ENCODE measurements at places on chromosomes 12 and 14. TPM values are rescaled to one million over a fixed set of nuclear protein-coding genes. Genes with fewer than 3 reads are reported as not detected.

Gene SCNN1A
- total RNA-seq, result 1.3 TPM

Gene CMA1
- not detected for total RNA-seq

Gene ADAM20
- total RNA-seq, result 0.95 TPM

Gene RPL10L
- total RNA-seq, result not detected

Gene DCD
- not detected for total RNA-seq

Gene SIX6
- total RNA-seq, result not detected

GRCh38 chr12:40907115-40907527 is 214.9 kb downstream of the CNTN1 start:
- DNase-seq, result peak; percentile 36

GRCh38 chr14:24224618-24225071 is 7.5 kb downstream of the NEDD8 start:
- peak; percentile 95 for DNase-seq

DNA sequence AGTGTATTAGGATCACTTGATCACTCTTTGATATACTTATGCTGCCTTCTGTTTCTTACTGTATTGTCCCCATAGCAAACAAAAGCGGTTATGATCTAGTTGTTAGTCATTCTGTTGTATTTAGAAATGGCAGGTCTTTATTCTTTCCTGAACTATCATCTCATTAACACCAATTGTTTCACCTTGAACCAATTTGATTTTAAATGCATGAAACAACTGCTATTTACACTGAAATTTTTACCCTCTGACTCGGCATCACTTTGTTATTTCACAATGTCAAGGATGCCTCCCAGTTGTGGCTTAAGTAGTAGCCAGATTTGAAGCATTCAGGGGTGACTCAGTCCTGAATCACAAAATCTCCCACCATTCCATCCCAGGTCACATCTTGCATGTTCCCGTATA is 303.5 kb downstream of the EGLN3 start:
- DNase-seq, result peak; percentile 99

GRCh38 chr12:24681570-24681969 is 267.3 kb downstream of the BCAT1 start:
- no peak for DNase-seq

DNA sequence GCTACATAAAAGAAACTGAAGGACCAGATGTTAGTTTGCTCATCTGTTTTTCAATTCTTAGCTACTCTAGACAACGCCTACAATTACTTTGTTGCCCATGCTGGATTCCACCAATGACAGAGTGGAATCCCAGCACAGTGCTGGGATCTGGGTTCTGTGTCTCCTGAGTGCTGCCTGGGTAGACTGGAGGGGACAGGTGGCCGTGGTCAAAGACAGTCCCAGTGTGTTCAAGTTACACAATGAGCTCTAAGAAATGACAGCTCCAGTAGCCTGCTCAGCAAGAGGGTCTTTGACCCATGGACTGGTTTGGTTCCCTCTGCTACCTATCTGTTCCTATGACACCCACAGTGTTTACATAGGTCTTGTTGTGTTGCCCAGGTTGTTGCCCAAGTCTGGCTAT is 38.5 kb downstream of the C2CD5 start:
- no peak for DNase-seq

DNA sequence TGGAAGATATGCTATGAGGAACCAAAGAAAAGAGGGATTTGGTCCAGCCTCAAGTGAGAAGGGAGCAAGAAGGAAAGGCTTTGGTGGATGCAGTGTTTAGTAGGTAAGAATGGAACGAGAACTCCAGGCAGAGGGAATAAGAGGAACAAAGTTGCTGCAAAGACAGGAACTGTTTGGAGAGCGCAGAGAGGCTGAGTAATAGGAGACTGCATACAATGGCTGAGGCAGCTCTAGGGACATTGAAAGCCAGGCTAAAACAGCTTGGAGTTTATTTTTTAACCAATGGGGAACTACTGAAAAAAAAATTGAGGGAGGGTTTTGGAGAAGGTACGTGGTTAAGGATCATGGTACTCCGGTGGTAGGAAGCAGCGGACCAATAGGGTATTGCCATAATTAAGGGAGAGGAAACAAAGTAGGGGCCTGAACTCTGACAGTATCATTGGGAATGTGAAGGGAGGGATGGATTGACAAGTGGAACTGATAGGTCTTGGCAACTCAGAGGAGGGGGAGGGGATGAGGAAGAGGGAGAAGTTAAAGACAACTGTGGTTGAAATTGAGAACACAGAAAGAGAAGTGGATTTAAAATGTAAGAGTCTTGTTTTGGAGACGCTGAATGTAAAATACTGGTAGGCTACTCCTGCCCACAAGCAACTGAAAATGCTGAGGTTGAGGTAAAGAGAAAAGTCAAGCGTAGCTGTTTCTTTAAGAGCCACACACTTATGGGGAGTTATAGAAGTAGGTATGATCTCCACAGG is 4.8 kb downstream of the ASCL4 start:
- no peak for DNase-seq

DNA sequence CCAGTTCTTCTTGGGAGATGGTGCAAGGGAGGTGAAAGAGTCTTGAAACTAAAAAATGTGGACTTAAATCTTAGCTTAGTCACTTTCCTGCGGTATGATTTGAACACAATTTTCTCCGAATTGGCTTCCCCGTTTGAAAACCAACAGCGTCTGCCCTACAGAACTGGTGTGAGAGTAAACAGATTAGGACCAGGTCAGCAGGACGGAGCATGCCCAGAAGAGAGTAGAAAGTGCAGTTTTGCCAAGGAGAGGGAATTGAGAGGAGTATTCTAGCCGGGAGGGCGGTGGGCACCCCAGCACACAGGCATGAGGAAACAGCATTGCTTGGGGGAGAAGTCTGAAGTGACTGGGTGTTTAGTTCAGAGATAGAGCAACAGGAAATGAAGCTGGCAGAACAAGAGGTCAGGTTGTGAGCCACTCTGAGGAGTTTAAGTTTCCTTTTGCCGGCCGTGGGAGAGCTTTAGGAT is 927.1 kb downstream of the VRK1 start:
- DNase-seq, result no peak

DNA sequence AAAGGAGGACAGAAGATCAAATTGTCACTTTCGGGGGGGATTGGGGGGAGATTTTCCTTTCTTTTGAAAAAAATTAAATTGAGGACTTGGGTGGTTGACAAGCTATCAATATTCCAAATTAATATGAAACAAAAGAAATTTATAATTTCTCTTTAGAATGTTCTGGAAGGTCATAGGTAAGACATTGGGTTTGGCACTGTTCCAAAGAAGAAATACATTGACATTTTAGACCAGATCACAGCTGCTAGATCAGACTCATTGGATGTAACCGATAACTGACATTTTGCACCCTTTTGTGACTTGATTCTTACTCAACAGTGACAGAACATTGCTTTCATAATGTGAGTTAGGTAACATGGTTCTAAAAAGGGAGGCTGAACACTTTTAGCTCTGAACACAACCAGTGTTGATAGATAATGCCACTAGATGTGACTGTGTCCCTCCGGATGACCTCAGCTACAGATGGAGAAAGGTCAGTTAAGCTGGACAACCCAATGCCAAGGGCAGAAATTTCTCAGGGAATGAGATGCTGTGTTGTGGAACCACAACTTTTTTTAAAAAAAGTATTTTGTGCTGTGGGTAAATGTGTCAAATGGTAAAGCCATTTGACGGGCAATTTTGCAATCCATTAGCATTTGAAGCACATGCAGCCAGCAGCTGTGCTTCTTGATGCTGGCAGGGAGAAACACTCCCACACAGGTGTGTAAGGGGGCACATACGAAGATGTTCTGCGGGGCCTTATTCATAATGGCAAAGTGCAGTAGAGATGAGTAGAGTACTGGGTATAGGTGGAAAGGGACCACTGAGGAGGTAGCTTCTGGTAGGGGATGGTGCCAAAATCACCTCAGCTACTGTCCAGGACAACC is 62.9 kb downstream of the RFX4 start:
- no peak for DNase-seq

DNA sequence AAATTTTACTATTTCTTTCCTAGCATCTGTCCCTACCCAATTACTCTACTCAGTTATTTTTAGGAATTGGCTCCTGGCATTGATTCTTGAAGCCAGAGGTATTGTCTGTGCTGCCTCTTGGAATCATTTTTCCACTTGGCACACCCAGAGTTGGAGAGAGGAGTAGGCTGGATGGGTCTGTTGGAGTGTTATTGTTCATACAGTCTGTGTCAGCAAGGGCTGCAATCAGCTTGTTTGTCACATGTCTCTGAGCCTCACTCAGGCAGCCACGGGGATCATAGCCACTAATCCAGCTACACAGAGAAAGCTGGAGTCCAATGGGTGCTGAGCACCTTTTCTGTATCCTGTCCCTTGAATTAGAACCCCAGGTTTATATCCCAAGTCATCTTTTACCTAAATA is 176.0 kb upstream of the DYRK2 start:
- DNase-seq, result no peak

DNA sequence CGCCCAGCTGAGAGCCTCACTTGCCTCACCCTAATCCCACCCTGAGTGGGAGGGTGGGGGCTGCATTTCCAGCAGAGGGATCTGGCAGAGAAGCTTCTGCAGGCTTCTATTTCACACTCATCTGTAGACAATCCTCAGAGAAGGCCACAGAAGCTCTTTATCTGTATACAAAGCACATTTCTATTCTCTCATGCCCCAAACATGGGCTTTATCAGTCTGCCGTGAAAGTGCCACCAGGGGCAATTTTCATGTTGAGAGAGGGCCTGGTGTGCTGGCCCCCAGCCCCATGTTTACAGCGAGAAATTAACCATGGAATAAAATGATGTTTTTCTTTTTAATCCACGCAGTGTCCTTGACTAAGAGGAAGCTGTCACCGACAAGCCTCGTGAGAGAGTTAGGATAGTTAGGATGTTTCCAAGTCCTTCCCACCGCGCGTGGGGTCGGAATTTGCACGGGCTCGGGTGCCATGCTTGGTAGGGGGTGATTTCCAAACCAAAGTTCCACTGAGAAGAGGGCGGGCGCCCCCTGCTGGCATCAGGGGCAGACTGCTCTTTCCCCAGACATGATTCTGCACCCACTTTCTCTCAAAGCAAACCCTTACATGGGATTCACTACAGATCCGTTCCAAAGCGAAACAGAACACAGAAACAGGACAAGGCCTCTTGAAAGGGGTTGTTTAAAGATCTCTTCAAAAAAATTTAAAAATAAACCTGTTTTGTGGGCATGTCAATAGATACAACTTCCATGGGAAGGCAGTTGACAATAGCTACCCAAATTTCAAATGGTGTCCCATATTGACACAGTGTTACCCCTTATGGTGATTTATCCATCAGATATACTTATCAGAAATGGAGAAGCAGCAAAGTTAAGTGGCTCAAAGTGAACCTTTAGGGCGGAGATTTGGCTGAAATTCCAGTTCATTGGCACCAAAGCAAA is 19.4 kb downstream of the BDKRB1 start:
- peak; percentile 61 for DNase-seq

DNA sequence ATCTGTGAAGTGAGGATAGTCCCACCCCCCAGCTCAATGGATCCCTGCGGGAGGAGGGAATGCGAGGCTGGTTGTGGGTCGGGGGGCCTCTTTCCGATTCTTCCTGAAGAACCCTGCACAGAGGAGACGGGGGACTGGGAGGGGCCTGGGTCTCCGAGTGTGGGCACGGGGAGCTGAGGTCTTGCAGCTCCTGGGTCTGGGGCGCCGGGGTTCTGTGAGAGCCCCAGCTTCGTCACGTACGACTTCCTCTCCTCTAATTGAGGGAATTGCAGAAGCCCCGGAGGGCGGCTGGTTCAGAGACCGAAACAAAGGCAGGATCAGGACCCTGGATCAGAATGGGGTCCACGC is 66.6 kb downstream of the DIO3 start:
- DNase-seq, result no peak

GRCh38 chr14:68195126-68195525 is 375.5 kb downstream of the RAD51B start:
- no peak for DNase-seq

- DNase-seq, result no peak
These were observed 372.9 kb upstream of the TMEM132C start for GRCh38 chr12:127893895-127894609.

DNA sequence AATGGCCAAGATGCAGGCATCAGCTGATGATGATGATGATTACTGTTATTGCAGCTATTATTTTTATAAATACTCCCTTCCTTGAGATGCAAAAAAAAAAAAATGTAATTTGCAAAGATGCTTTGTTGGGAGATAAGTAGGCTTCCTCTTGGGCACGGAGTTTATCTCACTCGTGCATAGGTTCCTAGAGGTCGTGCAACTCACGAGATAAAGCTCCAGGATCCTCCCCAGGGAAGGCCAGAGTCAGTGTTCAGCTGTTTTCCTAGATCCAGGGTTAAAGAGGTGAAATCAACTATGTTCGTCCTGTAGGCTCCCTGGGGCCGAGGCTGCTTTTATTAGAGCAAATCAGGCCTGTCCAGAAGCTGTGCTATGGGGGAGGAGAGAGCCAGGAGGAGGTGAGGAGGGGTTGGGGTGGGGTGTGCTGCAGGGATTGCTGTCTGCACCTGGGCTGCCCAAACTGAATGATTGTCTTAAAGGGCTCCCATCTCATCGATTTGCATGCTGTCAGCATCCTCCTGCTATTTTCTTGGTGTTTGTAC is 270.3 kb downstream of the NRXN3 start:
- DNase-seq, result no peak

DNA sequence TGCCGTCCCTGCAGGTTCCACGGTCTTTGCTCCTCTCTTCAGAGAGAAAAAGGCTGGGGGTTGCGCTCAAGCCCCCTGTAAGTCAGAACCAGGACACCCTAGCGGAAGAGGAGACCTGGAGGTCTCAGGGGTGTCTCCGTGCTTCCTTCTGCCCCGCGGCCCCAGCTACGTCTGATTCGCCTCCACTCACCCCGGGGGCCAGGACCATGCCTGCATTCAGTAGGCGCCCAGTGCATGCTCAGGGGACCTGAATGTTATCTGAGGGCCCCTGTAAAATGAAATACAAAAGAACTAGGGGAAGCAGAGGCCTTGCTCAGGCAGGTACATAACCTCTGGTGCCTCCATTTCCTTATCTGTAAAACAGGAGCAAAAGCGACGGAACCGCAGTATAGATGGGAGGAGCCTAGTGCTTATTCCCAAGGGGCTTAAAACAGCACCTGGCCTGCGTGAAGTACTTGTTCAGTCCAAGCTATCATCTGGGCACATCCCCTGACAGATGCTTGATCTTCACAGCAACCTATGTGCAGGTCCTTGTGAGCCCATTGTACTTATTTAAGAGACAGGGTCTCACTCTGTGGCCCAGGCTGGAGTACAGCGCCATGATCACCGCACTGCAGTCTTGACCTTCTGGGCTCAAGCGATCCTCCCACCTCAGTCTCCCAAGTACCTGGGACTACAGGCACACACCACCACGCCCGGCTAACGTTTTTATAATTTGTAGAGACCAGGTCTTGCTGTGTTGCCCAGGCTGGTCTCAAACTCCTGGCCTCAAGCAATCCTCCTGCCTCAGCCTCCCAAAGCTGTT is 110.3 kb upstream of the NCOR2 start:
- DNase-seq, result no peak

GRCh38 chr12:66905201-66905600 is 226.3 kb upstream of the GRIP1 start:
- no peak for DNase-seq
